ENCODE measurements at places on chromosomes 16 and 17.

- DNase-seq: no peak
Observed at GRCh38 chr16:49834531-49835151, 21.3 kb downstream of the ZNF423 start.

- DNase-seq: no peak
Observed at GRCh38 chr17:75563063-75563758, 24.4 kb upstream of the MYO15B start.

DNA sequence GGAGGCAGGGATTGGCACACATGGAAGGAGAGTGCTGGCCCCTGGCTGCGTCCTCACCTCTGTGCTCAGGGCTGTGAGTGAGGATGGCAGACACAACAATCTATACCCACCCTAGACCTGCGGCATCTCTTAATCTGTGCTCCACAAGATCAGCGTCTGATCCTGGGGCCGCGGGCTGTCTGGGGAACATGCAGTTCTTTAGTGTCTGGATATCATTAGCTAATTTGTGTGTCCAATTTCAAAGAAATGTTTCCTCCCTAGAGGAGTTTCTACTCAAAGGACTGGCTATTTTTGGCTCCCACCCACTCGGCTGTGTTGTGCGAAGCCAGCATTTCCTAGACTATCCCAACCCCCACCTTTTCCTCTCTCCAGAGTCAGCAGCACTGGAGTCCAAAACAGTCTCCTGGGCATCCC, 93.8 kb downstream of the GRIN2A start:
- no peak for DNase-seq

GRCh38 chr16:30445408-30446202, at the start of gene SEPHS2:
TSS of gene SEPHS2 (minus strand) at chr16:30445874. CDS start at chr16:30445727, 147 bp downstream.
- DNase-seq: peak; percentile 90

DNA sequence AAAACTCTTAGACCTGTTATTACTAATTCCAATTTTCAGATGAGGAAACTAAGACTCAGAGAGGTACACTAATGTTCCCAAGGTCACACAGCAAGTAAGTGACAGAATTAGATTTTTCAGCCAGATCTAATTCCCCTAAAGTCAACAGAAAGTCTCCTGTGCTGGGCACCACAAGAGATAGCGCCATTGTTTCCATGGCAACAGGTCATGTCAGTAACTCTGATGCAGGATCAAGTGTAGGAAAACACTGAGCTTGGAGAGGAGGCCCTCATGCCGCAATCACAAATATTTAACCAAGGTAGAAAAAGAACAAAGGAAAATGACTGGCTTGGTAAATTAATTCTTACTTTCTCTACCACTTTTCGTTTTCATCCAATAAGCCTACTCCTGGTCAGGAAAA, 166.0 kb upstream of the CDH13 start:
- DNase-seq: no peak

- no peak for DNase-seq
Observed at GRCh38 chr16:56203052-56203451, 11.8 kb downstream of the GNAO1 start.

DNA sequence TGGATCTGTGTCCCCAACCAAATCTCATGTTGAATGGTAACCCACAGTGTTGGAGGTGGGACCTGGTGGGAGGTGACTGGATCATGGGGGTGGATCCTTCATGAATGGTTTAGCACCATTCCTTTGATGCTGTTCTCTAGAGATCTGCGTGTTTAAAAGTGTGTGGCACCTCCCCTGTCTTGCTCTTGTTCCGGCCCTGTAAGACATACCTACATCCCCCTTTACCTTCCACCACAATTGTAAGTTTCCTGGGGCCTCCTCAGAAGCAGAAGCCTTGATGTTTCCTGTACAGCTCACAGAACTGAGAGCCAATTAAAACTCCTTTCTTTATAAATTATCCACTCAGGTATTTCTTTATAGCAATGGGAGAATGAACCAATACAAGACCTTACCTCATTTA, 257.7 kb downstream of the XYLT1 start:
- no peak for DNase-seq

- DNase-seq: no peak
Observed at GRCh38 chr17:48795444-48796162, 21.4 kb downstream of the TTLL6 start.

- DNase-seq: no peak
Observed at GRCh38 chr16:56669840-56670619, 416 bp downstream of the MT1H start.

DNA sequence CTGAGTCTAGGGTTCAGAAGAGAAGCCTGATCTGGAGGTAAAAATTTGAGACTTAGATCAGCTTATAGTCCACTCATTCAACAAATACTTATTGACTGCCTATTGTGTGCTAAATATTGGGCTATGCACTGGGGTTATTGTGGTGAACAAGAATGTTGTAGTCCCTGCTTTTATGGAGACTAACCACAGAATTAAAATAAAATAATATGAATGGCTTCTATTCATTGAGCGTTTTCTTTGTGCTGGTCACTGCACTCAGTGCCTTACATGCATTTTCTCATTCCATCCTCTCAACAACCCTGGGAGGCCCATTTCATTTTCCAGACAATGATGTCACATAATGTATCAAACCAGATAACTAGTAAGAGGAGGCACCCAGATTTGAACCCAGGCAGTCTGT, 4.8 kb downstream of the NEK8 start:
- DNase-seq: no peak

Data from stimulated activated CD8-positive, alpha-beta memory T cell treated with anti-CD3 and anti-CD28 coated beads, Interleukin-2, amount 100 ng/mL, for 1 hour (primary cell).